ENCODE measurements at places on chromosomes 4 and X. TPM values are rescaled to one million over a fixed set of nuclear protein-coding genes. Genes with fewer than 3 reads are reported as not detected.

- no peak for DNase-seq
These were observed 3.6 kb upstream of the TMEM271 start for GRCh38 chr4:579543-580175.

GRCh38 chr4:108531461-108531860 lies 88.9 kb upstream of the RPL34 start:
- DNase-seq, result no peak

The HELT gene
- total RNA-seq, result not detected

- DNase-seq, result no peak
These were observed 210.9 kb upstream of the ATOH1 start for GRCh38 chr4:93617606-93618005.

- no peak for DNase-seq
These were observed 144.8 kb upstream of the GNPDA2 start for GRCh38 chr4:44871133-44871532.

The ARHGAP6 gene
- total RNA-seq, result 5.0 TPM

DNA sequence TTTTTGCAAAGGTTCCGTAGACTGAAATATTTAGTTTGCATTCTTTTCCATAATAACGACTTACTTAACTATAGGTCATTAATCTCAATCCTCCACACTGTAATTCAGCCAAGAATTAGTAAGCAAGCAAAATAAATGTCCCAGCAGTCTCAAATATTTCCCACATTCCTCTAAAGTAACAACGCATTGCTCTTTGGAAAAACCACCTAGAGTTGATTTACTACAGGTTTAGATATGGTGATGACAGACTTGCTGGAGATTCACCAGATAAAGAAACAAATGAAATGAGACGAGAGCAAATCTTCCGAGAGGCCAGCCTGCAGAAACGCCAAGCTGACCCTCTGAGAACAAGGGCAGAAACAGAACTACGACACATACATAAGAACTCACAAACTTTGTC lies 28.9 kb downstream of the TENM3 start:
- no peak for DNase-seq
